ENCODE measurements at places on chromosomes 6 and 20.

DNA sequence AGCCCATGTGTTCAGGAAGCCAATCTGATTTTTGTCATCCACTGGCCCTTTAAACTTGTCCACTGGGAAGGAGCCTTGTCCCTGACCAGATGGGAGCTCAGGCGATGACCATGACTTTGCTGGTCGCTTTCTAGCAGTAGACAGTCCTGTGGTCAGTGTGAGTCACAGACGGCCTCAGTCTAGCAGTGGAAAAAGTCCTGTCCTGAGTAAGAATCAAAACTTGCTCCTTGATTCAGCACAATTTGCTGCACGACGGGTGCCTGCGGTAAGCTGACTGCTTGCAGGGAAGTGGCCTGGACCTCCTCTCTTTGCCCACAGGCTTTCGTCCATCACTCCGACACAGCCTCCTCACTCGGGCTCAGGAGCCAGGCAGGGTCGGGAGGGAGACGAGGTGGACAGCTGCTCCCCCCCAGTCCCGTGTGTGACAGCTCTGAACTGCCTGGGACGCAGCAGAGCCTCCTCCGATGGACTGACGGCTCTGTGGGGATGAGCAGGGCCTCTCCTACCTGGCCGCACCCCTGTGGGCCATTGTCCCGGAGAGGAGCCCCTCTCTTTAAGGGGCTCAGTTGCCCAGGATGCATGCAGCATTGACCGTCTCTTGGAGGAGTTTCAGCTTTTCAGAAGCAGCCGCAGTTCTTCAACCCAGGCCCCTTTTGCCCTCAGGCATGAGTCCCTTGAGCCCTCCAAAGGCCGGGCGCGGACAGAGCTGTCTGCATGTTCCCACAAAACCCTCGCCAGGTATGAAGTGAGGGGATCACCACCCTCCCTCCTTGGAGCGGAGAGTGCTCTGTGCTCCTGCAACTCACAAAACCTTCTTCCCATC, 209.2 kb downstream of the ANKRD60 start:
- no peak for DNase-seq

GRCh38 chr6:21593927-21594415, 420 bp downstream of the SOX4 start:
- no peak for DNase-seq

GRCh38 chr20:32358883-32359632, 927 bp downstream of the ASXL1 start:
- DNase-seq: peak; percentile 78

- DNase-seq: no peak
These were observed 453.5 kb upstream of the SULF2 start for GRCh38 chr20:48238781-48239180.

GRCh38 chr6:88538130-88538706, 372.1 kb upstream of the CNR1 start:
- no peak for DNase-seq

- DNase-seq: no peak
These were observed 32.8 kb downstream of the LRP11 start for GRCh38 chr6:149831308-149831820.

- DNase-seq: no peak
These were observed 23.5 kb downstream of the PPP1R3G start for GRCh38 chr6:5108536-5109150.

GRCh38 chr20:18738055-18738454, 75.5 kb upstream of the SCP2D1 start:
- no peak for DNase-seq

DNA sequence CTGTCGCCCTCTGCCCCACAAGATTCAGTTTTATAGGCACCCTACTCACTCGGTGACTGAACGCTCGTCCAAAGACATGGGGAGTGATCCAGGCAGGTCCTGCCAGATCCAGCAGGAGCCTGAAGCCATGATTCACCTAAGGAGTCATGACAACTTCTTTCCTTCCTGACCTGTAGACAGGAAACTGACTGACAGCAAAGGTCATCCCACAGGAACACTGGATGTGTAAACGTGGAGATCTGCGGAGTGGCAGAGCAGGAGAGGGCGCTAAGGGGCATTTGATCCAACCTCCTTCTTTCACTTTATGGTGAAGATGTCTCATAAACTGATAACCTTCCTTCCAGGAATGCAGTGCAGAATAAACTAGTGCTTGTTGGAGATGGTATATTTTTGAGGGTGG, 192.2 kb downstream of the GJA10 start:
- DNase-seq: no peak

DNA sequence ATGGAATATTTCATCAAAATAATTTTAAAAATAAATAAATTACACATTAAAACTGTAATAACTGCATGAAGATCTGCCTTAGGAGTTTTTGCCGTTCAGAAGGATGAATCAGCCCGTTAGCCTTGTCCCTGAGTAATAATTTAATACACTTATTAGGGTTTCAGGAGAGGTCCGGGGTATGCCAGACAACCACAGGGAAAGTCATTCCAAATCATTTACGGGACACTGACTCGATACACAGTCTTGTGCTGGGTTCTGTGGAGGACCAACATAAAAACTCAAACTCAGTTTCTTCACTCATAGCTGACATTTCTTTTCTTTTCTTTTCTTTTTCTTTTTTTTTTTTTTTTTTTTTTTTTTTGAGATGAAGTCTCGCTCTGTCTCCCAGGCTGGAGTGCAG, 735 bp upstream of the LY6G6F start:
- no peak for DNase-seq

- DNase-seq: peak; percentile 1
These were observed 92.6 kb downstream of the RNGTT start for GRCh38 chr6:88870717-88871330.

GRCh38 chr6:134187154-134187553, 130.8 kb downstream of the SGK1 start:
- DNase-seq: no peak

DNA sequence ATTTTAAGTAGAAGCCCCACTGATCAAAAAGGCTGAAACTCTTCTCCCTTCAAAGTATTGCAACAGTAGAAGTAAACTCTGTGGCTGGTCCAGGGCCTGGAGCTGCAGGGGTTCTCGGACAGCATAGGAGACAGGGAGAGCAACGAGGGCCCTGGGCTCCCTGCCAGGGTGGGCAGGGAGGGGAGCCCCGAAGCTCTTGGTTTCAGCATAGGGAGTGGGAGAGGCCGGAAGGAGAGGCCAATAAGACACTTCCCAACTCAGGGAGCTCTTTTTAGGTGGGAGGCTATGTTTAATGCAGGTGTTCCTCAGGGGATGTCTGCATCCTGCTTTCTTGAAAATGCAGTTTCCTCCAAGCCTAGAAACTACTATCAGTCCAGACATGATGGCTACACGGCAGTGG, 91.1 kb downstream of the LY86 start:
- DNase-seq: no peak

- no peak for DNase-seq
These were observed 160.5 kb upstream of the AGPAT4 start for GRCh38 chr6:161434350-161434749.

DNA sequence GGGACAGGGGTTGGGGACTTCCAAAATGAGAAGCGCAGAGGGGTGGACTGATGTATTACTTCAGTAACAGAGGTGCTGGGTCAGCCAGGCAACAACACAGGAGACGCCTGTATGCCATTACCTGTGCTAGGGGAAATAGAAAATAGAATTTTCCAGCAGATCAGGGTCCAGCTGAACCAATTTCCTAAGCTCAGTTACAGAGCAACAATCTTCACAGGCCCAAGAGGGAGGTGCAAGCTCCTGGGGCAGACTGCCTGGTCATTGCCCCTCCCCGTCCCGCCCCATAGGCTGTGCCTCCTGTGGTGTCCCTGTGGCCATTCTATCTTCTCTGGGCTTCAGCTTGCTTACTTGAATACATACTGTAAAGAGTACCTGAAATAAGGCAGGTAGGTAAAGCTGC, 3.7 kb downstream of the KCNK5 start:
- no peak for DNase-seq

DNA sequence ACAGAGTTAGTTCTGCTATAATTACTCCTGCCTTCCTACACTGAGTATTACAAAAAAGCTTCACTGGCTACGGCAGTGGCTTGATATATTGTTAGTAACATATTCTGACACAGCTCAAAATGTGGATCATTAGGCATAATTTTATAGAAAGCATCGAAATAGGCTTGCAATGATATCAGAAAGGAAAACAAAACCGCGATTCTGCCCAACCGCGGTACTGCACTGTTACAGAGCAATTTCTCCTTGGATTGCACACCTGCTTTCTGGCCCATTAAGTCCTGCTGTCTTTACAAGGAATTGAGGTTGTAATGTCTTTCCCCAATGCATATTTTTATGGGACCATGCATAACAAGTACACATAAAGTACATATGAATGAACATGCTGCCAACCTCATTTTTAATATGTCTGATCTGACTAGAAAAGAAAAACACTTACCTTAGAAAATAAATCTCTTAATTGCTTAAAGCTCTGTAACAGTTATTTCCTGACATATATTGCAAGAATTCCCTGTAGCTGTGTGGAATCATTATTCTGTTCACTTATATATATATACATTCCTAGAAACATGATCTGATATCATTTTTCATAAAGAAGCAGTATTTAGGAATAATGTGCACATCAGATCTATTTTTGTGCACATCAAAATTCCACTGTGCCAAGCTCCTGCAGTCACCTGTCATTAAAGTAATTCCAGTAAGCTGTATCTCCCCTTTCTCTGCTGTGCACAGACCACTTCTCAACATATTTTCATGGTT, 763.9 kb downstream of the HACE1 start:
- no peak for DNase-seq

- no peak for DNase-seq
These were observed 38.0 kb downstream of the BFSP1 start for GRCh38 chr20:17493173-17493572.

- DNase-seq: no peak
These were observed 672 bp upstream of the UBE2V1 start for GRCh38 chr20:50113420-50114224.

DNA sequence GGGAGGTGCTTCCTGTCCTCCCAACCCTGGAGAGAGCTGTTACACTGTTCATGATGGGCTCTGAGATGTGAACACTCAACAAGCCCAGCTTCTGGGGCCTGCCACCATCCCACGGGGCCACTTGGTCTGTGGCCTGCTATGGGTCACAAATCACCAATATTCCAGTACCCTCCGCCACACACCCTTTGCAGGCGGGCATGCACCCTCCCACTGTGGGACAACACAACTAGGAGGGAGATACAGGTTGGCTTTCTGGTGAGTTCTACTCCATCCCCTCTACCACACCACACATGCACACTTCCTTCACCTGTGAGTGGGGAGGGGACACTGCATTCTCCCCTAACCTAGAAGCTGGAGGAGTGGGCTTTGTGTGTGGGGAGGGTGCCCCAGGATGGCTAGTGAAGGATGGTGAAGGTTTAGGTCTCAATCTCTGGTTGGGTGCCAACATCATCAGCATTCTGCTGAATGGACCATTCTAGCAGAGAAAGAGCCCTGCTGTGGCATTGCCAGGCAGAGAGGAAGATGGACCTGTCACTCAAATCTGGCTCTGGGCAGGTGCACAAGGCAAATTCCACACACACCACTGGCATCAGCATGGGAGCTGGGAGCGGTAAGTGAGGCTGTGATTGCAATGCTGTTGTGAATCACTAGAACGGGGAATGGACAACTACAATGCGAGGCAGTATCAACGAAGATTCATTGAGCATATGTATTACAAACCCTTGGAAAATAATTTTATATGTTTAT, 175.1 kb downstream of the THBS2 start:
- DNase-seq: no peak

DNA sequence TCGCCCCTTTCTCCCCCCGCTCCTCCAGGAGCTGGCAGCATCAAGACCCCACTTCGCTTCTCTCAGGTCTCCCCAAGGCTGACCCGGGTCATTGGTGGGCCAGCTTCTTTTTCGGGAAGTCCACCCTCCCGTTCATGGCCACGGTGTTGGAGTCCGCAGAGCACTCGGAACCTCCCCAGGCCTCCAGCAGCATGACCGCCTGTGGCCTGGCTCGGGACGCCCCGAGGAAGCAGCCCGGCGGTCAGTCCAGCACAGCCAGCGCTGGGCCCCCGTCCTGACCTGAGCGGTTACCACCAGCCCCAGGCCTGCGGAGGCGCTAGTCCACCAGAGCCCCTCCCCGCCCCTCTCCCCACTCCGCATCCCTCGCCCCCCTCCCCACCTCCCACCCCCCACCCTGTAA, 1.0 kb downstream of the PPDPF start:
- no peak for DNase-seq

DNA sequence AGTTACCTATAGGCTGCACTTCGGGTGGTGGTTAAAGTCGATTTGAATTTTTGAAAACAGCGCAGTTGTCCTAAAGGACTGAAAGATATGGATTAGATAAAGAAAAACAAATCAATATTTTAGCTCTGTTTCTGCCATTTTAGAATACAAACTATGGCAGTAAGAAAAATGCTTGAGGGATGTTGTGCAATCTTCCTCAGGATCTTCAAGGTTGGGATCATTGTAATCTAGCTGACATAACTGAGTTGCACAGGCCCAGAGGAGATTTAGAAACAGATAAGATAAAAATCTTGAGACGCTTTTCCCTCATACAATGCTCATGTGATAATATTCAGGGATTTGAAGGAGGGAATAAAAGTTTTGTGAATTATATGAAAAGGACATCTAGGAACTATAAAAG, 926 bp downstream of the PEX3 start:
- no peak for DNase-seq

GRCh38 chr6:45712786-45713185, 302.9 kb downstream of the CLIC5 start:
- DNase-seq: no peak

GRCh38 chr20:41137614-41138474, 501 bp downstream of the PLCG1 start:
- DNase-seq: peak; percentile 66

GRCh38 chr6:36444470-36444869, 1.7 kb downstream of the KCTD20 start:
- no peak for DNase-seq

DNA sequence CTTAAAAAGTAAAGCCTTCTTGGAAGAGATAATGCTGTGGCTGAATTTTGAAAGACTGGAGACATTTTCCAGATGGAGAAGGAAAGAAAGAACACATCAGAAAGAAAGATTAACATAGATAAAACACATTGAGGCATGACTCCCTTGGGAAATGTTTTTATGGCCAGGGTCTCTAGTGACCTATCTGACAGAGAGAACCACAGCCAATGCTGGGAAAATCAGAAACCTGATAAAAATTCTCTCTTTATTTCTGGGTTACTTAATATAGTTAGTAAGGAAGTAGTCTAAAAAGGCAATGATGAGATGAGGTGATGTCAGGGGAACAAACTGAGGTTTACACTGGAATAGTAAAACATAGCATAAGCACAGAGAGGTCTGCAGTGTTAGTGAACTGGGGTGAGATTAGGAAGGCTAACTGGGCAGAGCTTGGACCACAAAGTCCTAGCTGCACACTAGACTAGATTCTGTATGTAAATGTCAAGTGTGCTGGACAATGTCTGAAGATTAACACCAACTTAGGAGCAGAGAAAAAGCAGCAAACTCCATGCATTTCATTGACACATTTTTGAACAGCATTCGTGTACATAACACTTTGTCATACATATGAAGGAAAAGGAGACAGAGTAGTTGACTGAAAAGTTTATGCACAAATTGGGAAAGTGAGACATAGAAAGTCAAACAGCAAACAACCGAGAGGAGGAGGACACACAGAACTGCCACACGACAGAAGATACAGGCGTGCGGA, 31.0 kb downstream of the ELOVL2 start:
- DNase-seq: no peak

All from stimulated activated CD4-positive, alpha-beta T cell treated with anti-CD3 and anti-CD28 coated beads, Interleukin-1b, Interleukin-23, amount 100 ng/mL, for 48 hours (primary cell).